ENCODE measurements at places on chromosomes 5 and 9.
A peak's percentile ranks its signal among the peaks of the same experiment; 100 is the strongest.

DNA sequence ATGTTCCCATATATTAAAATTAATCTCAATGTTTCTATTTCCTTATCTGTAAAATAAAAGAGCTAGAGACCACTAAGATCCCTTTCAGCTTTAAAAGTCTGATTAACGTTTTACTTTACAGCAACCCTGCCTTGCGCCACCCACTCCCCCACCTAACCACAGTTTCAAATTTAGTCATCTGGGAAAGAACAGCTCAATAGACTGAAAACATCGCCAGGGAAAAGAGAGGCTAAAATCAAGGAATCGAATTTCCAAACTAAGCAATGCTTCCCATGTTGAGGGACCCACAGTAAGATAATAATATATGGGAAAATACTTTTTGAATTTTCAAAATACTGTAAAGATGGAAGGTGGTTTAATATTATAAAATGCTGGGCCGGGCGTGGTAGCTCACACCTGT, 6.6 kb downstream of the SAXO1 start:
- DNase-seq: no peak

- no peak for DNase-seq
Observed at GRCh38 chr5:6378766-6379103, 388 bp upstream of the MED10 start.

DNA sequence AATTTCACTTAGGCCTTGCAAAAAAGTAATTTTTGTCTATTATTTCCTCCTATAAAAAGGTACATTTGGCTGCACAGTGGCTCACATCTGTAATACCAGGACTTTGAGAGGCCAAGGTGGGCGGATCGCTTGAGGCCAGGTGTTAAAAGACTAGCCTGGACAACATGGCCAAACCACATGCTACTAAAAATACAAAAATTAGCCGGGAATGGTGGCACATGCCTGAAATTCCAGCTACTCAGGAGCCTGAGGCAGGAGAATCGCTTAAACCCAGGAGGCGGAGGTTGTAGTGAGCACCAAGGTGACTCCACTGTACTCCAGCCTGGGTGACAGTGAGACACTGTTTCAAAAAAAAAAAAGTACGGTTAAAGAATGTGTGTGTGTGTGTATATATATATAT, 15.7 kb downstream of the NUP155 start:
- DNase-seq: no peak

- no peak for DNase-seq
Observed at GRCh38 chr5:150132740-150133139, 22.9 kb downstream of the PDGFRB start.

- DNase-seq: no peak
Observed at GRCh38 chr5:146945617-146946084, 67.1 kb upstream of the PPP2R2B start.

DNA sequence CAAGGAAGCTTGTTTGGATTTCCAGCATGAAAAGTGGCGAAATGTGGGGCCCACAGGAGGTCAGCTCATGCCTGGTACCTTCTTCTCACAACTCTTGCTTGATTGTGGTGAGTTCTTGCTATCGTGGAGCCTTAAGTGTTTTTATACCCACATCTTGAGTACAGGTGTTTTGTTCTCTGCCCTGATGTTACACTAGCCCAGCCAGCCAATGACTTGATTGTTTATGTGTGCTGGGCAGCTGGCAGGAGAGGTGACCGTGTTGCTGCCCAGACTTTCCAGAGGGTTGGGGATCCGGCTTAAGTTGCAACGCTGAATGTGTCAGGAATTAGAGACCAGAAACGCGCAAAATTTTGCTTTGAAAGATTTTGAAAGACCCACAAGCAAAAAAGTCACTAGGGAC, 24.0 kb upstream of the TPPP start:
- no peak for DNase-seq

DNA sequence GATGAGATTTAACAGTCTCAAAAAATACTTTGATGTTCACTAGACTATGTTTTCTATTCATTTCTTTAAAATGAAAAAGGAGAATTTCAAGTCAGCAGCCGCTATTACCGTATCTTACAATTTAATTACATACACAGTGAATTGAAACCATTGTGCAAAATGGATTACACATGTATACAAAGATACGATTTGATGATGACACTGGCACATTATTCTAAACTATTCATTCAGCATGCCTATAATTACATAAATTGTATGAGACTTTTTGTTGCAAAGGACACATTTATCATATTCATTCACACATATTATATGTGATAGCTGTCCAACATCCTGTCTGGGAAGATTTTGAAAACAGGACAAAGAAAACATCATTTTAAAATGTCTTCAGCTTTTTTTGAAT, 118.3 kb upstream of the VCAN start:
- no peak for DNase-seq

DNA sequence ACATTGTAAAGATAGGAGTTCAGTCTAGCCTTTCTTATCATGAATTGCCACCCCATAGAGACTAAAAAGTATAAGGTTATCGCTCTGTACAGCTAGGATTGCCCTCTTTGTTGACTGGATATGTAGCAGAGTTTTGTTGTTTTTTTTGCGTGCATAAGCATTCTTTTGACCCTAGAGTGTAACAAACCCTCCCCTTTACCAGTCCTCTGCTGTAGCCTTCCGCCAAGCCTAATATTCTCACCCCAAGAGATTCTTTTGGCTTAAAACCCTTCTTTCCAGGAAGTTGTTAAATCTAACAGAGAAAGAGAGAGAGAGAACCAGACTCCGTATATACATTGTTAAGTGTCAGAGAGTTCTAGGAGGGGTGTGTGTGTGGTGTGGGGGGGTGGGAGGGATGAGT, 113.9 kb downstream of the FGF1 start:
- no peak for DNase-seq

DNA sequence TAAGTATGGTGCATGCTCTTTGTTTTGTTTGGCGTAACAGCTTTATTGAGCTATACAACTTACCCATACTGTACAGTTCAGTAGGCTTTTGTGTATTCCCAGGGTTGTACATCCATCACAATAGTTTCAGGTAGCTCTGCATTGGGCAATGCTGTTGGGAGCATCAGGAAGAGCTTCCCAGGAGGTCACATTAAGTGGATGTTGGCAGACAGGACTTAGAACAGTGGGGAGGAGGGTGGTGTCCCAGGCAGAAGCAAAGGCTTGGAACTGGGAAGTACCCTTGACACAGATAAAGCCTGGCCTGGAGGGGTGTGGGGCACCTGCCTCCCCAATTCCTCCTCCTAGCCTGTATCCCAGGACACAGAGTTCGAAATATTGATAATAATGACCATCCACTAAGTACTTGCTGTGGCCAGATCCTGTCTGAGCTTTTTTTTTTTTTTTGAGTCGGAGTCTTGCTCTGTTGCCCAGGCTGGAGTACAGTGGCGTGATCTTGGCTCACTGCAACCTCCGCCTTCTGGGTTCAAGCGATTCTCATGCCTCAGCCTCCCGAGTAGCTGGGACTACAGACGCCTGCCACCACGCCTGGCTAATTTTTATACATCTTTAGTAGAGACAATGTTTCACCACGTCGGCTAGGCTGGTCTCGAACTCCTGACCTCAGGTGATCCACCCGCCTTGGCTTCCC, 1.3 kb downstream of the BBLN start:
- no peak for DNase-seq

DNA sequence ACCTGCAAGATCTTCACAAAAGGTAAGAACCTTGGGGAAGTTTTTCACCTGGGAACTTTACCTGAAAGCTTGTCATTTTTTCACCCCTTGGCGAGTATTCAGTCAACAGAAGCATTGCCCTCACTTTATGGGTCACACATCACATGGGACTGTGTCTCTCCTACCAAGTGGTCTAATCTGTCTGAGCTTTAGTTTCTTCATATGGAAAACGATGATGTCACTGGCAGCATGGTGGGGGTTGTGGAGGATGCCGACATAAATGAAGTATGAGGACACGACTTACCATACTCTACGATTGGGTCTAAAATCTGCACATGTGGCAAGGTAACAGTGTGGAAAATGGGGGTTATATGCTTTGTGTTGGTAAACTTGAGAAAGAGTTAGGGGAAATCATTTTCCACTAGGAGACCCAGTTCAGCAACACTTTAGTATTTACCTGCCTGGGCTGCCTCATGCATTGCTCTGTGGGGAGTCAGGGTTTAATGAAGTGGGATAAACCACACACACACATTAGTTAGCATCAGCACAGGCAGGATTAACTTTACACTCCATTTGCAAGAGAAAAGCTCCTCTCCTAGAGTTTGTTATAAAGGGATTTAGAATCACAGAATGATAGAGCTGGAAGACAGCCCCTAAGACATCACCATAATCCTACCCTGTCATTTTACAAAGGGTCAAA, 19.8 kb upstream of the PAX5 start:
- DNase-seq: no peak

GRCh38 chr5:168513861-168514428, 15.2 kb upstream of the FBLL1 start:
- DNase-seq: no peak

DNA sequence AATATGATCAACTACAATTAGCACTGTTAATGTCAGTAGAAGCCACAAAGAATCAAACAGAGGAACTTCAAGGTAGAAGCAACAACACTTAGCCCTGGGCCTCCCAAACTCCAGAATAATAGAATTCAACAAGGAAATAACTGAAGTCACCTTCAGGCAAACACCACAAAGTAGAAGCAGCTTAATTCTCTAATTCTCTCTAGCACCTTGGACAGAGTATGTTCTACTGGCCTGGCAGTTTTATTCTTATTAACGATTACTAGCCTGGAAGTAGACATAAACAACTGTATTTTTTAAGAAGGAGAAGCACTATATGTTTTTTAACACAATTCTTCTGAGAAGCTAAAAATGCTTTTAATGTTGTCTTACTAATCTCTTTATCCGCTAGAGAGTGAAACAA, 911.9 kb downstream of the DTWD2 start:
- no peak for DNase-seq

GRCh38 chr5:141681695-141682641, at the start of gene ARAP3:
Gene ARAP3 (minus strand): TSS chr5:141682230. CDS start chr5:141680486, 1,744 bp downstream.
- peak; percentile 56 for DNase-seq

GRCh38 chr9:113416149-113416721, 5.7 kb downstream of the C9orf43 start:
- no peak for DNase-seq

- no peak for DNase-seq
Observed at GRCh38 chr5:83967417-83967816, 246.8 kb upstream of the HAPLN1 start.

GRCh38 chr5:78509145-78509865, 139.3 kb downstream of the LHFPL2 start:
- DNase-seq: no peak

DNA sequence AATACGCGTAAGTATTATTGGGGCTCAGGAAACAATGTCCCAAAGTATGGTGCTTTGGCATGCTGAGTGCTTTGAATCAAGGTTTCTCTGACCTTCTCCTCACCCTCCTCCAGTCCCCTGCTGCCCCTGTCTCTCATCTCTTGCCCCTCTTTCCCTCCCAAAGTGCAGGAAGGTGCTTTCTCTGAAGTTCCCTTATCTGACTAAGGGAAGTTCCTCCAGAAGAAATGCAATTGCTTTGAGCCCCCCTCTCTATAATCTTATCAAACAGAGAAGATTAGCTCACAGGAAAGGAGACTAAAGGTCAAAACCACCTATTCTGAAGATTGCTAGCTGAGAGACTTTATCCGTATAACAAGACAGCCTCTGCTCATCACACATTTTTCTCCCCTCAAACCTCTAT, 288.1 kb downstream of the ARL15 start:
- no peak for DNase-seq

- DNase-seq: no peak
Observed at GRCh38 chr5:174119468-174119881, 74.0 kb downstream of the NSG2 start.

- DNase-seq: no peak
Observed at GRCh38 chr5:31770132-31770720, 131.3 kb downstream of the PDZD2 start.

DNA sequence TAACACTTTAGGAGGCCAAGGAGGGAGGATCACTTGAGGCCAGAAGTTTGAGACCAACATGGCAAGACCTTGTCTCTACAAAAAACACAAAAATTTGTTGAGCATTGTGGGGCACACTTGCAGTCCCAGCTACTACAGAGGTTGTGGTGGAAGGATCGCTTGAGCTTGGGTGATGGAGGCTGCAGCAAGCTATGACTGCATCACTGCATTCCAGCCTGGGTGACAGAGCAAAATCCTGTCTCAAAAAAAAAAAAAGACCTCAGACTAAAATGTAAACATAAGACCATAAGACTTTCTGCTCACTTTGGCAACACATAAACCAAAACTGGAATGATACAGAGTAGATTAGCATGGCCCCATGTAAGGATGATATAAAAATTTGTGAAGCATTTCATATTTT, 24.6 kb upstream of the NANS start:
- DNase-seq: no peak

DNA sequence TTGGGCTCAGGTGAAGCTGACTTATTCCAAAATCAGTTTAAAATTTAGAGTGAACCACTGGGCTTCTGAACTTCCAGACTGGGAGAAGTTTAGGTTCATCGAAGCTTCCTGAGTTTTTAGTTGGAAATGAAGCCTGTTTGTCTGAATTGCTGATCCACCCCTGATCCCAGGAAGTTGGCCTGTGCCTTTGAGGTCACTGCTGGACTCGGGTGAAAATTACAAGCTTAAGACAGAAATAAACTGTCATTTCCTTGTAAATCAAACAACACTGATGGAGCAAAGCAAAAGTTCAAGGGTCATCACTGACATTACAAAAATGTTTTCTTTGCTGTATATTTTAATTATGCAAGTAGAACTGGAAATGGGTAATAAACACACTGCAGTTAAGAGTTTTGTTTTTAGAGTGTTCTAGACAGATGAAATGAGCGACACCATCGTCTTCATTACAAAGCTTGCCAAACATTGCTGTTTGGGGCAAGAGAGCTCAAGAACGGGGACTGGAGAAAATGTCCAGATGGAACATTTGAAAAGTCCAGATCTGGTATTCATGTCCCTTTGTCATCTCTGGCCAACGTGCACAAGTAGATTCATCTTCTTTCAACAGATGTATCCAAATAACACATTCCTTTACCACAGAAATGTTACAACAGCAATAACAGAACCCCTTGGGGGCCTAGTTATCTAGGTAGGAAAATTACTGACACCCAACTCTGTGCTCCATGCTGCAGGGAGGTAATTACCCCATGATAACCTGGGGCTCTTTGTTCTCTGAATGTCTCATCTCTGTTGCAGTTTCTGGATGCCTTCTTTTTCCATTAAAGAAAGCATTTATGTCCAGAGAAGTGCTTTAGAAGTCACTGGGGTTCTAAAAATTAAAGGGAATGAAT, 142.4 kb upstream of the ERCC6L2 start:
- no peak for DNase-seq

DNA sequence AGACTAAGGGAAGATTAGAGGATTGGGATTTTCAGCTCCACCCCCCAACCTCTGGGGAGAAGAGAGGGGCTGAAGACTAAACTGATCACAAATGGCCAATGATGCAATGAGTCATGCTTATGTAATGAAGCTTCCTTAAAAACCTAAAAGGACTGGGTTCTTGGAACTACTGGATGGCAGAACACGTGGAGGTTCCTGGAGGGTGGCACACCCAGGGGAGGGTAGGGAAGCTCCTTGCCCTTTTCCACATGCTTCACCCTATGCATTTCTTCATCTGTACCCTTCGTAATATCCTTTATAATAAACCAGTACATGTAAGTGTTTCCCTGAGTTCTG, 48.6 kb downstream of the ARHGEF28 start:
- no peak for DNase-seq

All from tibial nerve (tissue), 4 donors.